Vagina (tissue), 2 donors: ENCODE measurements at places on chromosomes 13 and 19. TPM values are rescaled to one million over a fixed set of nuclear protein-coding genes. Genes with fewer than 3 reads are reported as not detected.

GDF15 gene
- total RNA-seq: 25.5 TPM

- no peak for DNase-seq
- H3K4me1 ChIP-seq: no peaks in the 10 kb centered on the region
- no peak overlapping the region for H3K4me3 ChIP-seq
- H3K36me3 ChIP-seq: no peaks in the 10 kb centered on the region
These were observed 141.4 kb upstream of the SGCG start for GRCh38 chr13:23039266-23039935.

ZNF548 gene
- total RNA-seq: 17.2 TPM

PCDH20 gene
- total RNA-seq: 0.98 TPM

ALOX5AP gene
- 33.6 TPM for total RNA-seq

- H3K36me3 ChIP-seq: no peaks in the 10 kb centered on the region
- DNase-seq: peak; percentile 84
- peaks cover 82% of the 10 kb centered on the region for H3K4me1 ChIP-seq
- no peaks in the 10 kb centered on the region for H3K27me3 ChIP-seq
These were observed 46.5 kb downstream of the RFX2 start for GRCh38 chr19:6063576-6064335.

PODNL1 gene
- 5.2 TPM for total RNA-seq

- no peaks in the 10 kb centered on the region for H3K27me3 ChIP-seq
- DNase-seq: no peak
- no peaks in the 10 kb centered on the region for H3K4me1 ChIP-seq
- H3K4me3 ChIP-seq: no peak overlapping the region
- no peaks in the 10 kb centered on the region for H3K36me3 ChIP-seq
These were observed 193.3 kb downstream of the SLC7A1 start for GRCh38 chr13:29402166-29402636.

KLK5 gene
- 5.9 TPM for total RNA-seq

ACER1 gene
- not detected for total RNA-seq

GRCh38 chr19:29268721-29269393 lies 55.9 kb upstream of the UQCRFS1 start:
- no peaks in the 10 kb centered on the region for H3K36me3 ChIP-seq
- no peak overlapping the region for H3K27ac ChIP-seq
- H3K27me3 ChIP-seq: no peaks in the 10 kb centered on the region
- DNase-seq: peak; percentile 70
- H3K4me1 ChIP-seq: no peaks in the 10 kb centered on the region
- H3K4me3 ChIP-seq: no peak overlapping the region

GRCh38 chr13:75514080-75514995 lies 23.3 kb downstream of the COMMD6 start:
- DNase-seq: no peak
- no peaks in the 10 kb centered on the region for H3K27me3 ChIP-seq
- H3K4me1 ChIP-seq: no peaks in the 10 kb centered on the region
- no peak overlapping the region for H3K4me3 ChIP-seq
- H3K36me3 ChIP-seq: no peaks in the 10 kb centered on the region

HCST gene
- total RNA-seq: 9.1 TPM

GRCh38 chr13:22077205-22077683 lies 406.4 kb downstream of the FGF9 start:
- no peak for DNase-seq
- H3K27ac ChIP-seq: no peak overlapping the region
- H3K4me1 ChIP-seq: no peaks in the 10 kb centered on the region
- no peaks in the 10 kb centered on the region for H3K36me3 ChIP-seq
- no peaks in the 10 kb centered on the region for H3K27me3 ChIP-seq

CLEC4G gene
- 0.98 TPM for total RNA-seq

- DNase-seq: no peak
- no peaks in the 10 kb centered on the region for H3K36me3 ChIP-seq
- no peak overlapping the region for H3K4me3 ChIP-seq
- no peaks in the 10 kb centered on the region for H3K4me1 ChIP-seq
- H3K27me3 ChIP-seq: no peaks in the 10 kb centered on the region
These were observed 24.1 kb upstream of the NDFIP2 start for GRCh38 chr13:79456656-79457365.

GRCh38 chr19:35216833-35217648 lies 11.5 kb downstream of the FAM187B start:
- DNase-seq: no peak
- H3K27ac ChIP-seq: no peak overlapping the region

OR7A10 gene
- total RNA-seq: not detected

DNA sequence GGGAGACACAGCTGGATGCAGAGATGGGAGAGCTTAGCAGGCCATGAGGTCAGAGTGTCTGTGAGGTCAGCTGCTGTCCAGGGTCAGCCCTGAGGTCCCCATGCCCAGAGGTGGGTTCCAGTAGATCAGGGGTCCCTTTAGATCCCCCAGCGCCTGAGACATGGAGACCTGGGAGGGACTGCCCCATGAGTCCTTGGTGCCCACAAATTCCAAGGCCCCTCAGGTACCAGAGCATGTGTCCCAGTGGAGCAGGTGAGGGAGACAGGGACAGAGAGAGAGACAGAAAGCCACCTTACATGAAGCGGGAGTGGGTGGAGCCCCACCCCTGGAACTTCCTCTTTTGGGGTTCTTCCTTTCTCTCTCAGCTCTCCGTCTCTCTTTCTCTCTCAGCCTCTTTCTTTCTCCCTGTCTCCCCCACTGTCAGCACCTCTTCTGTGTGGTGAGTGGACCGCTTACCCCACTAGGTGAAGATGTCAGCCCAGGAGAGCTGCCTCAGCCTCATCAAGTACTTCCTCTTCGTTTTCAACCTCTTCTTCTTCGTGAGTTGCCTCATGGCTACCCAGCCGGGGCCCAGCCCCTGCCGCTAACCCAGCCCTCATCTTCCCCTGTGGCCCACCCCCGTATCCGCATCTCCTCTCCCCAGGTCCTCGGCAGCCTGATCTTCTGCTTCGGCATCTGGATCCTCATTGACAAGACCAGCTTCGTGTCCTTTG lies at the start of gene CD37:
CD37 (plus strand) TSS at position 336 of the 713 bp plus-strand sequence; CDS start at position 471, 135 bp downstream.
- H3K27me3 ChIP-seq: no peaks in the 10 kb centered on the region
- peaks cover 26% of the 10 kb centered on the region for H3K4me1 ChIP-seq
- H3K36me3 ChIP-seq: no peaks in the 10 kb centered on the region
- H3K27ac ChIP-seq: peak within 1 kb of the TSS; percentile 31
- H3K4me3 ChIP-seq: no peak within 1 kb of the TSS

- peaks cover 59% of the 10 kb centered on the region for H3K4me1 ChIP-seq
- H3K27ac ChIP-seq: peak overlapping the region; percentile 82
- H3K36me3 ChIP-seq: no peaks in the 10 kb centered on the region
- DNase-seq: no peak
These were observed 426 bp downstream of the MYO9B start for GRCh38 chr19:17075864-17076542.

GRCh38 chr19:30283556-30283955 lies 88.6 kb upstream of the ZNF536 start:
- no peaks in the 10 kb centered on the region for H3K36me3 ChIP-seq
- no peak overlapping the region for H3K4me3 ChIP-seq
- H3K4me1 ChIP-seq: no peaks in the 10 kb centered on the region
- DNase-seq: no peak
- no peak overlapping the region for H3K27ac ChIP-seq
- H3K27me3 ChIP-seq: no peaks in the 10 kb centered on the region

DNA sequence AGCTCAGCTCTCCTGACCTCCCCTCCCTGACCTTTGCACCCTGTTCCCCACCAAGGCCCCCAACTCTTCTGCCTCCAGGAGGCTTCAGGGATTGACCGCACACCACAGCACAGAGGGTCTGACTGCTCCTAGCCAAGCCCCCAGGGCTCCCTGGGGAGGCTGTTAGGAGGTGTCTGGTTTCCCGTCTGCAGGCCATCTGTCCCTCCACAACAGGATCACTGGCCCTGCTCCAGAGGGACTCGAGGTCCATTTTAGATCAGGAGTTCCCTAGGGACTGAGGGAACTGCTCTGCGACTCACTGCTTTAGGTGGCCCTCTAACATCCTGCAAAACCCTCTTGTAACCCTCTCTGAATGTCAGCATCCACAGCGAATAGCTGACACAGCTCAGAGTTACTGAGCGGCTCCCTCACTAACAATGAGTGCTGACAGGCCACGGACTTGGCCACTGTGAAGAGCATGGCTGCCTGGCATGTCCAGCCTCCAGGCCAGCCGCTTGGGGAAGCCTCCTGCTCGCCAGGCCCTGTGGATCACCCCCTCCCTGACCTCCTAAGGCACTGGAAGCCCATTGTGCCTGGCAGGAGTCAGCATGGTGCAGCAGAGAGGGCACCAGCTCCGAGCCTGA lies 17.7 kb downstream of the GRIK5 start:
- no peak for DNase-seq
- no peaks in the 10 kb centered on the region for H3K27me3 ChIP-seq
- H3K4me3 ChIP-seq: no peak overlapping the region

- H3K4me3 ChIP-seq: no peak overlapping the region
- H3K27ac ChIP-seq: no peak overlapping the region
- H3K36me3 ChIP-seq: no peaks in the 10 kb centered on the region
- no peak for DNase-seq
These were observed 30.4 kb downstream of the CYP4F22 start for GRCh38 chr19:15538774-15539173.
